ENCODE measurements at places on chromosomes 13 and 19.

- no peak for DNase-seq
Measured at GRCh38 chr13:102729560-102730270, 34.9 kb upstream of the METTL21C start.

DNA sequence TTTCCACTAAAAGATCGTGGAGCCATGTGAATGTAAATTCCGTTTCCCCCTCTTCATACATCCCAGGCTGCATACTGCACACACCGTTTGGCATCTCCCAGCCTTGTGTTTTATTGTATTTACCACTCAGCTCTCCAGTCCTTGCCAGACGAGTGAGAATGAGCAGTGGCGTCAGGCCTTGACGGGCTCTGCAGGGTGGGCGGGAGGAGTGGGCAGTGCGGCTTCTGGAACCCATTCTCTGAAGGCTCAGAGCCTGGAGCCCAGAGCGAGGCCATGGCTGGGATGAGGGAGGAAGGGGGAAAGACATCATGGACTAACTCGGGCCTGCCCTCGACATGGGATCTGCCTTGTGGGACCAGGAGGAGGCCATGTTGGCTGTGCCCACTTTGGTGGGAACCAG, 25.1 kb downstream of the BICRA start:
- DNase-seq = no peak

- no peak for DNase-seq
Measured at GRCh38 chr13:21063031-21063430, 1.6 kb upstream of the LATS2 start.

GRCh38 chr19:57031106-57031505, 88.7 kb upstream of the USP29 start:
- no peak for DNase-seq

GRCh38 chr19:33400856-33401682, 27.6 kb downstream of the CEBPG start:
- DNase-seq = no peak

GRCh38 chr13:108921238-108921637, 291.8 kb downstream of the MYO16 start:
- no peak for DNase-seq

- DNase-seq = no peak
Measured at GRCh38 chr13:109949397-109949796, 163.0 kb upstream of the IRS2 start.

DNA sequence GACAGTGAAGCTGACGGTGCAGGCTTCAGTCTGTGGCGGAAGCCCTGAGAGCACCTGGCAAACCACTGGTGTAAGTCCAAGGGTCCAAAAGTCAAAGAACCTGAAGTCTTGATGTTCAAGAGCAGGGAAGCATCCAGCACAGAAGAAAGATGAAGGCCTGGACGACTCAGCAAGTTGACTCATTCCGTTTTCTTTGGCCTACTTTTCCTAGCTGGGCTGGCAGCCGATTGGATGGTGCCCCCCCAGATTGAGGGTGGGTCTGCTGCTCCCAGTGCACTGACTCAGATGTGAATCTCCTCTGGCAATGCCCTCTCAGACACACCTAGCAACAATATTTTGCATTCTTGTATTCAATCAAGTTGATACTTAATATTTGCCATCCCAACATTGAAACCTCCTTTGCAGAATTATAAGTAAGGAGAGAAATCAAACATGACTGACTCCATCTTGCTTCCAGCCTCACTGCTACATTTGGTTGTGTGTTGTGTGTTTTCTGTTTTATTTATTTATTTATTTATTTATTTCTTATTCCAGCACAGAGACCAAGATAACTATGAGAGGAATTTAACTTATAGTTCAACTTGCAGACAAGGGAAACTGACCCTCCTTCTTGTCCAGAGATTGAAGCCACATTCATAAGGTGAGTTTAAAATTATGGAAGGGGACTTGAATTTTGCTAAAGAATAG, 32.8 kb downstream of the IGFL2 start:
- DNase-seq = no peak

DNA sequence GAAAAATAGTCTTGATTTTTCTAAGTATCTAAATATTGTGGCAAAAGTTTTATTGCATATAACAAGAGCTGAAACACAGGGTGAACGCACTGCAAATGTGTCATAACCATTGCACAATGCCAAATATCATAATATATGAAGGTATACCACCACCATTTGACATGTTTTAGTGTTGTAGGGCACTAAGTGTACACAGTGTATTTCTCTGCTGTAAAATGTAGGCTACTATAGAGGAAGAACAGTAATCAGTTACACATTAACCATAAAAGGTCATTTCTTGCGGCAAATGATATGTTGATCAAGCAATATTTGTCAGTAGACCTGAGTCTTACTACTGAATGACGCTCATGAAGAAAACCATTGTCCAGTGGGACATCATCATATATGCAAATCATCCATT, 18.3 kb upstream of the KLF5 start:
- DNase-seq = no peak

DNA sequence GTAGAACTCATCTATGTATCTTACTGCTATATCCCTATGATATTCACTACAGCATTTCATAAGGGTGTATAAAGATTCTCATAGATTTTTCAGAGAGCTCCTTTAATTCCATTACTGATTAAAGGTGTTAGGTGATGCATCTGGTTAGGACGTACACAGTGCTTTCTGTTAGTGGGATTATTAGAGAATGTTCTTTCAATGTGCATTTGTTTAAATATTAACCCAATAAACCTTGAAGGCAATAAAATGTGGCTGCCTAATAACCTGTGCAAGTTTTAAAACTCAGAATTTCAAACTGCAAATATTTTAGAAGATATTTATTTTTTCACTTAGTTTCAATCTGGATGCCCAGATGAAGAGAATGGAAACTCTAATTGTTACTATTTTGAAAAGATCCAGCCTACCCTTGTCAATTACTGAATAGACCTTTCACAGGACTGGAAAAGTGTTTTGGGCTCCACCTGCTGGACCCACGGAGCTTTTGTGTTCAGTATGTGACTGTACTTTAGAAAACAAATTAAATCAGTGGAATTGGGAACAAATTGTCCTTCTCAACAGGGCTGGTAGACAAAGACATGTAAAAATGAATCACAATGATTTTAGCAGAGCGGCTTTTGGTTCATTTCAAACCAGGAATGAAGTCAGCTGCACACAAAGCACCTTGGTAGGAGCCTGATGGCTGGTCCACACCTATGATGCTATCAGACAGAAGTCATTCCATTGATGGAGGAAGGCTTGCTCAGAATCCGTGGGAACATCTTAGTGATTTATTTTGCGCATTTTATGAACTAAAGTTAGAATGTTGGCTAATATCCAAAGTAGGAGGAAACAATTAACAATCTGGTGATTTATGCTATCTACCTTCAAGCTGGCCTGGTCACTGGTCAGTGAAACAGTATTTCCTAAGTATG, 89.4 kb upstream of the RAP2A start:
- DNase-seq = no peak

DNA sequence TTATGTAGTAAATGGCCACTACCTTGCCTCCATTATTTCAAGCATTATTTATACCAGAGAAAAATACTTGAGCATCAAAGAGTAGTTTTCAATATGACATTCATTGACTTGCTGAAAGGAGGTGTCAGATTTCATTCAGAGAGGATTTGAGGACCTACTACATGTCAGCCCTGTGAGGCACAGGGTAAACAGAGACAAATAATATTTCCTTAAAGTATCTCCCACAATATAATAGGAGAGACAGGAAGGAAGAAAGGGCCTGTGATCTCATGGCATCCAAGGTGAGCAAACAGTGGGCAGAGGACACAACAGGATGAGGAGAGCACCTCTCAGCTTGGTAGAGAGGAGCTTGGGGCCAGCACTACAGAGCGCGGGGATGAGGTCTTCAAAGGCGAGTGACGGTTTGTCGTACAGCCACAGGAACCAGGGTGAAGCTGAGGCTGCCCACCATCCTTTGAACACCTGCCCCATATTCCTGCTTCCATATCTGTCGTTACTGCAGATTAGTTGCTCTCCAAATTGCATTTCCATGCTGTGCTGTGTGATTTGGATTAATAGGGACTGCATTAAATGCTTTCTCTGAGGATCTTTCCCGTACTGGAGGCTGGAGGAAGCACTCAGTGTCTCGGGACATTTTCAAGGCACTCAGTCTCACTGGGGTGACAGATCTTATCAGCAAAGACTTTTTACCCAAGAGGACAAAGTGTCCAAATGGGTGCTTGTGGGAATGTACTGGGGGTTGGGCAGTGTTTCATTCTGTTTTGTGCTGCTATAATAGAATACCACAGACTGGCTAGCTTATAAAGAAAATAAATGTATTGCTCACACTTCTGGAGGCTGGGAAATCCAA, 59.2 kb downstream of the GJA3 start:
- no peak for DNase-seq

DNA sequence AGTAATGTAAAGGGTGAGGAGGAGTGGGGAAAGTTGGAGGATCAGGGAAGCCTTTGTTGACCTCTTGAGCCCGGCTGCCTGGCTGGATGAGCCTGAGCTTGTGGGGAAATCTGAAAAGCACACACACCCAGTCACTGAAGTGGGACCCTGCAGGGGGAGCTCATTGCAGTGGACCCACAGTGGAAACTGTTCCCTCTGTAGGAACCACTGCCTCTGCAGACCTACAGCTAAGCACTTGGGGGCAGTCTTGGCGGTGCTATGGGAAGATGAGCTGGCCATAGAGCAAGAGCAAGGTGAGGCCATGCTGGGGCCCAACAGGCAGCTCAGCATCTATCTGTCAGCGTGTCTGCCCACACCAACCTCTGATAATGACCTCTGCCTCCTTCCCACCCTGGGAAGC, 294.8 kb downstream of the TSHZ3 start:
- no peak for DNase-seq

GRCh38 chr13:65631078-65631477, 1599.1 kb downstream of the PCDH9 start:
- DNase-seq = no peak

GRCh38 chr13:96238241-96238640, 148.3 kb downstream of the HS6ST3 start:
- DNase-seq = no peak

- DNase-seq = no peak
Measured at GRCh38 chr13:38888309-38888708, 102.3 kb downstream of the STOML3 start.

GRCh38 chr13:41213919-41214318, 19.6 kb upstream of the KBTBD7 start:
- no peak for DNase-seq

DNA sequence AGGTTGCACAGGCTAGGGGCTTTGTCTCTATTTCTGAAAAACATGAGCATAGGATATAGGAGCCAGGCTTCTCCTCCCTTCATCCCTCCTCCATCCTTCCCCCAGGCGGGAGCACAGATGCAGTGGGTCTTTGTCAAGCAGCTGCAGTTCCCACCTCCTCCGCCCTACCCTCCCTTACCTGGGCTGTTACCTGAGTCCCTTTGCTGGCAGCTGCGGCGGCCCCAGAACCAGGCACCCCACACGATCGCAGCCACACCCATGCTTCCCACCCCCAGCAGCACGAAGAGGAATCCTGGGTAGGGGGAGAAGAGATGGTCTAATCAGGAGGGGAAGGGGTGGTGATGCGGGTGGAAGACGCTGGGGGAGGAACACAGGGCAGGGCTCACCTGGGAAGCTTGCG, 7.8 kb downstream of the TMIGD2 start:
- no peak for DNase-seq

- no peak for DNase-seq
Measured at GRCh38 chr19:32224371-32225244, 120.8 kb upstream of the ZNF507 start.

DNA sequence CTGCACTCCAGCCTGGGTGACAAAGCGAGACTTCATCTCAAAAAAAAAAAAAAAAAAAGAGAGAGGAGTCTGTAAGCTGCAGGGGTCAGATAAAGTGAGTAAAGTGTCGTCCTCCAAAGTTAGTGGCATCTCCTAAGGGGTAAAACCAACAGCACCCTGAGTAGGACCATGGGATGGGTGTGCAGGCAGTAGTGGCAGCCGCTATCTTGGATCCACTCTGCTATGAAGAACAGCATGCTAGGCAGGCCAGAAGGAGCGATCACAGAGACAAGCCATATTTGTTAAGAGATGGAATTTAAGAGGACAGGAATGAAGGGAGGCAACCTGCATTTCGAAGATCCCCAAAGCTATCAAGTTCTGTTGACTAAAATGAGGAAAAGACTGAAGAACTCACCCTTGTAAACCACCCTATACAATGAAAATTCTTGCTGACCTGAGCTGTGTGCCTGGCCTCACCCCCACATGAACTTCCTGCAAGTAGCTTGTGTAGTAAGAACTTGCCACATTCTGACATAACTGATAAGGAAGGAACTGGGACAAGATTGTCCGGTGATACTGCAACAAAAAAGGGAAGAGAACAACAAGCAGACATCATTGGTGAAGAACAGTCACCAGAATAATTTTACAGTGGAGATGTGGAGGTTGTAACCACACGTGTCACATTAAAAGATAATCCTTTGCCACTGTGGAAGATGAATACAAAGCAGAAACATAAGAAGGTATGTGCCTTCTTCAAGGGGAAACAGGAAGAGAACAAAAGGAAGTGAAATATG, 16.2 kb downstream of the DPY19L3 start:
- no peak for DNase-seq

DNA sequence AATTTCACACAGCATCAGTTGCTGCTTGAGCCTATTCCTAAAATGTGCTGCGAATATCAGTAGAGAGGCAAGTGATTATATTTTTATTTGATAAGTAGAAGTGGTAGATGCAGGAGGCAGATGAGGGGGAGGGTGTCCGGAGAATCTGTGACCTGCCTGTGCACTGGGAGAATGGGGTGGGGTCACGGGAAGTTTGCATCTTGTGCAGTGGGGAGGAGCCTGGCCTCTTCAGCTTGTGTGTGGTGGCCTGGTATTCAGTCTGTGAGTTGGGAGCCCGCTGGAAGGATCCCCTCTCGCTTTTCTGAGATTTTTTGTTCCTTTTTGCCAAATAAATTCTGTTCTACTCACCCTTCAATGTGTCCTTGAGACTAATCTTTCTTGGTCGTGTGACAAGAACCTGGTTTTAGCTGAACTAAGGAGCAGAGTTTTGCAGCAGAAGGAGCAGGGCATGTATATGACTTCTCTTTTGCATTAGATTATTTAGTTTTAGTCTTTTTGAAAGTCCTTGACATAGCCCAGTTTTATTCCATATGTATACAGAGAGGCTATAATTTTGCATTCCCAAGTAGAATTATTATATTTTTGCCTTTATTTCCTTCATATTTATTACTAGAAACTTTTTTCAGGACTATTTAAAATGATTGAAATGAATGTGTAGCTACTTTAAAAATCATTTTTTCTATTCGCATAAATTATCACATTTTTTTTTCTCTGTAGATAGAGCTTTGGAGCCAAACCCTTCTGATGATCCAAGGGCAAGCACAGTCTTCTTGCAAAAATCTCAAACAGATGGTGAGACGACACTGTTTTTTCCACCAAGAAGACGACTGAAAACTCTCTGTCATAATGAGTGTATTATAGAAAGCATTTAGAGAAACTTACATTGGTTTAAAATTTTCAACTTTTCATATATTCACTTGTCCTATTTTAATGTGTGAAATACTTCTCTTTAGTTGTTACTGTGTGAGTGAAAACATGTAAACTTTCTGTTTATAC, 1257.2 kb downstream of the UQCRFS1 start:
- DNase-seq = no peak

DNA sequence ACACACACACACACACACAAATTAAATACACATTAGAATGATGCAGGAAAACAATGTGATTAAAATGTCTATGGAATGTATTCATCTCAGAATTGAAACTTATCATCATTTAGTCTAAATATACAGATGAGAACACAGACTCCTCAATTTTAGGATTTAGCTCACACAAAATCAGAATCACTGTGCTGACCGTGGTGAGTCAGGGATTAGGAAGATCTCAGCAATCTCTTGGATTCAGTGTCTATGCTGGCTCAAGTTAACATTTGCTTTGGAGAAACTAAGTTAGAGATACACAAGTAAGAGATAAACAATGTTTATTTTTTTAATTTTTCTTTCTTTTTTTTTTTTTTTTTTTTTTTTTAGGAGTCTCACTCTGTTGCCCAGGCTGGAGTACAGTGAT, 323.6 kb downstream of the KLF12 start:
- no peak for DNase-seq

All from NCI-H1048 (cell line).